Left ventricle myocardium superior (tissue), 1 donor: ENCODE measurements at places on chromosomes 12 and 14. TPM values are rescaled to one million over a fixed set of nuclear protein-coding genes. Genes with fewer than 3 reads are reported as not detected.

TRPV4 gene
- total RNA-seq, result 0.25 TPM

- DNase-seq, result peak; percentile 98
These were observed at the start of gene CCT2 for GRCh38 chr12:69585189-69586062. Gene CCT2 (plus strand): TSS chr12:69585459. CDS start chr12:69585522, 63 bp downstream.

- peak; percentile 88 for DNase-seq
These were observed 465 bp downstream of the ADSS1 start for GRCh38 chr14:104724407-104724980.

SLC10A1 gene
- total RNA-seq, result not detected

SMIM41 gene
- total RNA-seq, result not detected

- no peak for DNase-seq
These were observed 177.5 kb downstream of the SSPN start for GRCh38 chr12:26372866-26373265.

- DNase-seq, result no peak
These were observed 40.8 kb downstream of the NINJ2 start for GRCh38 chr12:622416-622815.

AMN gene
- not detected for total RNA-seq

PLBD1 gene
- total RNA-seq, result 24.7 TPM

GRCh38 chr14:50773632-50774541 lies 57.1 kb downstream of the NIN start:
- no peak for DNase-seq

DNA sequence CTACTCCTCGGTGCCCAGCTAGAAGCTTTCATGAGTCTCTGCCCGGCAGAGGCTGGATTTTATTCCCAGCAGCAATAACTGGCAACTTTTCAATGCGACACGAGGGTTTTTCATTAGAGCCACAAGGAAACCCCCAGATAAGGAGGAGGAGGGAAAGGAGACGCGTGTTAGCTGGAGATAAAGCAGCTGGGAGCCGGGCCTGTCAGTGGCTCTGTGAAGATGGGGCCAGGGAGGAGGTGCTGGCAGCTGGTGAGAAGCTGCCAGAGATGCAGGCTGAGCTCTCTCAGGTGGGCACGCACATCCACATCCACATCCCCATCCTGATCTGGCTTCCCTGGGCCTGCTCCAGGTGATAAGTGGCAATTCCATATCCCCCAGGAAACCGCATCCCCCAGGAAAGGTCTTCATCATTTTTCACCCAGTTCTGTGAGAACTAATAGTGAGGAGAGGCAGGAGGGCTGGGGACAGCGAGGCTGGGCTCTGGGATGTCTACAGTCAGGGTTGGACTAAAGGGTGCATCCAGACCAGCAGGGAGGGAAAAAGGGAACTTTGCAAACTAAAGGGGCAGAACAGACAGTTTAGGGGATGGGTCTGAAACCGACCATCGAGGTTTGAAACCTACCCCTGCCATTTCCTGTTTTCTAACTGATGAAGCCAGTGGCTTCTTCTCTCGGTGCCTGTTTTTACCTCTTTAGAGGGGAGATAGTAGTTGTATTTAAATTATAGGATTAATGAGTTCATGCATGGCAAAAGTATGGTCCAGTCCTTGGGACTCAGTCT lies 413.2 kb downstream of the DPF3 start:
- no peak for DNase-seq

TMPRSS12 gene
- total RNA-seq, result not detected

PZP gene
- 0.35 TPM for total RNA-seq

MYBPC1 gene
- total RNA-seq, result 3.9 TPM

DNA sequence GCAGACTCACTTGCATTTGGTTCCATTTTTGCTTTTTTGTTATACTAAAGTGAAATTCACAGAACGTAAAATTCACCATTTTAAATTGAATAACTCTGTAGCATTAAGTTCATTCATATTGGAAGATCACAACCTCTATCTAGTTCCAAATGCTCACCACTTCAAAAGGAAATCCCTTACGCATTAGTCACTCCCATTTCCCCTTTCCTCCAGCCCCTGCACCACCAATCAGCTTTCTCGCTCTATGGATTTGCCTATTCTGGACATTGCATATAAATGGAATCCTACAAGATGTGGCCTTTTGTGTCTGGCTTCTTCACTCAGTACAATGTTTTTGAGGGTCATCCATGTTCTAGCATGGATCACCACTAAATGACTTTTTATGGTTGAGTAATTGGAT lies 294.5 kb downstream of the KSR2 start:
- DNase-seq, result no peak

DNA sequence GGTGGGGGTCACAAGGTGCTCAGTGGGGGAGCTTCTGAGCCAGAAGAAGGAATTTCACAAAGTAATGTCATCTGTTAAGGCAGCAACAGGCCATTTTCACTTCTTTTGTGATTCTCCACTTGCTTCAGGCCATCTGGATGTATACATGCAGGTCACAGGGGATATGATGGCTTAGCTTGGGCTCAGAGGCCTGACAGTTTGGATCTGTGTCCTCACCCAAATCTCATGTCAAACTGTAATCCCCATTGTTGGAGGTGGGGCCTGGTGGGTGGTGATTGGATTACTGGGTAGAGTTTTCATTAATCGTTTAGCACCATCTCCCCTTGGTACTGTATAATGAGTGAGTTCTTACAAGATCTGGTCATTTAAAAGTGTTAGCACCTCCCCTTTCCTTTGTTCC lies 36.4 kb downstream of the TESPA1 start:
- DNase-seq, result no peak

GRCh38 chr12:6551496-6552139 lies 4.2 kb downstream of the IFFO1 start:
- peak; percentile 60 for DNase-seq

PMCH gene
- not detected for total RNA-seq

GRCh38 chr14:21978184-21978998 lies 304.8 kb upstream of the OR4E1 start:
- peak; percentile 30 for DNase-seq

- DNase-seq, result no peak
These were observed 477.2 kb downstream of the DIO2 start for GRCh38 chr14:79734151-79734550.

GRCh38 chr14:21521501-21521900 lies 4.6 kb downstream of the SALL2 start:
- DNase-seq, result no peak

GRCh38 chr14:67221248-67221981 lies 19.8 kb upstream of the PALS1 start:
- DNase-seq, result no peak

- no peak for DNase-seq
These were observed 129.4 kb downstream of the SMOC1 start for GRCh38 chr14:70008284-70009262.

DNA sequence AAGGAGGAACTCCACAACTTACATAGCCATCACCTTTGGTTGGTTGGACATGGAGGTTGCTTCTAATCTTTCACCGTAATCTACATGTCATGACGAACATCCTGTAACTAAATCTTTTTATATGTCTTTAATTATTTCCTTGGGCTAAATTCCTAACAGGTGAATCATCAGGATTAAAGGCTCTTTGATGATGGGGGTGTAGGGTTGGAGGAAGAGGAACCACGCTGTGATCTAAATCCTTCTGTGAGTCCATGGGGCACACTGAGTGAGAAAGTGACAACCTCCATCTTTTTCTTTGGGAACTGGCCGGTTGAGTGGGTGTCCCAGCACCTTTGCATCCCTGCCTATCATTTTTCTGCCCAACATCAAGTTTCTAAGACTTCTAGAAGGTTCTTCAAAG lies 31.1 kb upstream of the MAP1LC3B2 start:
- DNase-seq, result no peak

IL26 gene
- total RNA-seq, result not detected

DNA sequence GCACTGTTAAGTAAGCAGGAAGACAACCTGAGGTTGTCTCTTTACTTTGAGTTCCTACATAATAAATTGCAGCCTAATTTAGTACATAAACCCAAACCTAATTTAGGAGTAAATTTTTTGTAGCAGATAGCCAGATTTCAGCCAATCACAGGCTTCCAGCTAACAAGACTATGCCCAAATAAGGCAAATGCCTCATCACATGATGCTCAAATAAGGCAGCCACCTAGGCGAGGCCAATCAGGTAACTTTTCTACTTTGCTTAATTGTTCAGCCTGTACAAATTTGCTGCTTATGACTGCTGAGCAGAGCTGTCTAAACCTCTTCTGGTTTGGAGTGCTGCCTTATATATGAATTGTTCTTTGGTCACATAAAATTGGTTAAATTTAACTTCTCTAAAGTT lies 1118.7 kb upstream of the TMEM132C start:
- no peak for DNase-seq

GRCh38 chr14:92797935-92798653 lies 4.0 kb downstream of the GOLGA5 start:
- no peak for DNase-seq

DNA sequence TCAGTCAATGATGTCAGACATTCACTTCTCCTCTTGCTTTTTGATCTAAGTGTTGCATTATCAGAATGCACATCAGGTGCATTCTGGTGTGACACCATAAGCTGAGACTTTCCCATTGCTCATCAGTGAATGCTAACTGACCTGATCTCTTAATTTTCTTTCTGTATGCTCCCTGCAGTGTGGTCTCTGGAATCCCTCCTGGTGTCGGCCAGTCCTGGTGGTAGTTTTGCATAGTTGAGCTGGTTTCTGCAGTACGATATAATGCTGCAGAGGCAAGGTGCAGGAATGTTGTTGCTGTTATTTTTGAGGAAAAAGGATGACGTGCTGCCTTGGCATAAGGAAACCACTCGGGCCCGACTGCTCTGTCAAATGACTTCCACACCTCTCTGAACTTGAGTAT lies 11.0 kb upstream of the SRP54 start:
- DNase-seq, result no peak

DNA sequence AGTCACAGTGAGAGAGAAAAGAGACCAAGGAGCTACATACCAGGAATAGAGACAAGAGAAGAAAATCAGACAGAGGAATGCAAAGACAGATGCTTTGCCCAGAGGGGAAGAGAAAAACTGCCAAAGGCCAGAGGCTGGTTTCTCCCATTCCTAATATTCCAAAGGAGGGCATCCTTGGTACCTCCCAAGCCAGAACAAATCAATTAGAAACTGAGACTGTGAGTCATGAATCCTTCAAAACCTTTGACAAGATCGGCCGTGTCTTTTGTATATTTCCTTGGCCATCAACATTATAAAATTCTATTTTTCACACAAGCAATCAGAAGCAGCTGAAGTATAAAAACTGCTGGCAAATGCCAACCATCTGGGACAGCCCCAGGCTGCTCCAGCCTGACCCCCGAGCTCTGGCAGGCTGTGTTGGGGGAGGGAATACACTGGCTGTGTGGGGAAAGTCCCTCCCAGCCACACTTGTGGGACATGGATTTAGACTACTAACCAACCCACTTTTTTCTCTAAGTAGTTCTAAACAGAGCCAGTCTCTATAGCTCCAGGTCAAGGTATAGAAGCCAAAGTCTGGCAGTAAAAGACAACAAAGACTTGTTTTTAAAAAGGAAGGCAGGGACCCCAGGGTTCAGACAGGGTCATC lies 13.7 kb downstream of the POMT2 start:
- no peak for DNase-seq

- DNase-seq, result no peak
These were observed 29.3 kb upstream of the ARHGAP5 start for GRCh38 chr14:32047791-32048190.

GRCh38 chr12:712172-712863 lies 40.1 kb upstream of the WNK1 start:
- DNase-seq, result no peak

GRCh38 chr12:16369156-16369555 lies 21.7 kb downstream of the MGST1 start:
- DNase-seq, result no peak

LRRC10 gene
- total RNA-seq, result 50.8 TPM

DNA sequence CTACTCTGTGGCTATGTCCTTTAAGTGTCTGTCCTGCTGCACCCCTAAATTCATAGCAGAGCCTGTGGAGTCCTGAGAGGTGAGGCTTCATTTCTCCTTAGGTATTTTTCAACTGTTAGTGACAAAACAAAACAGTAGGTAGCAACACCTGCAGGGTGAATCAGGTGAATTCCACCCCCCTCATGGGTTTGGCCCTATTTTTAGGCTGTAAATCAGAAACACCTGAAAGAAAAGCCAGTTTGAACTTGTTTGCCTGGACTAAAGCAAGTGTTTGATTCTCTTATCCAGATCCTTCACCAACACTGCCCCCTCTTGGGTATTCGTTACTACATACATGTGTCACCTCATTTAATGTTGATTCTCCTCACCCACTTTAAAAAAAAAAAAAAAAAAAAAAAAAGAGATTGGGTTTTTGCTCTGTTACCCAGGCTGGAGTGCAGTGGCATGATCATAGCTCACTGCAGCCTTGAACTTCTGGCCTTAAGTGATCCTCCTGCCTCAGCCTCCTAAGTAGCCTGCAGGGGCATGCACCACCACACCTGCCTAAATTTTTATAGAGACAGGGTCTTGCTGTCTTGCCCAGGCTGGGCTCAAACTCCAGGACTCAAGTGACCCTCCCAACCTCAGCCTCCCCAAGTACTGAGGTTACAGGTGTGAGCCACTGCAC lies 10.3 kb downstream of the TBPL2 start:
- no peak for DNase-seq

GRCh38 chr12:131862600-131862993 lies 31.8 kb upstream of the ULK1 start:
- no peak for DNase-seq

ANO2 gene
- 16.1 TPM for total RNA-seq

HVCN1 gene
- total RNA-seq, result 10.4 TPM

DNA sequence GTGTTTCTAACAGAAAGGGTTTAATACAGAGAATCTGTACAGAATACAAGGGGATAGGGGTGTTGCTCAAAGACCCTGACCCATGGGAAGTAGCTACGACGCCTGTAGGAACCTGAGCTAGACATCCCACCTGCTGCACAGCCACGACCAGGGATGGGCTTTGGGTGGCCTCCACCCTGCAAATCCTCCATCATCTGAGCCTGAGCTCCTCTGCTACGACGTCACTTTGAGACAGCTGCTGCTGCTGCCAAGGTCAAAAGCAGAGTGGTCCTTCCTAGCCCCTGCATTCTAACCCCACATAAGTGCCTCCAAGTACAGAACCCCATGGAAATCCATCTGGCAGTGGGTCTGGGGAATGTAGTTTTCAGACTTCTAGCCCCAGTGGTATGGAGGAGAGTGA lies 43.8 kb downstream of the JAG2 start:
- DNase-seq, result no peak

SERPINA1 gene
- 7.7 TPM for total RNA-seq

GRCh38 chr12:68772714-68773113 lies 26.7 kb downstream of the SLC35E3 start:
- no peak for DNase-seq

OVCH1 gene
- 0.07 TPM for total RNA-seq

DNA sequence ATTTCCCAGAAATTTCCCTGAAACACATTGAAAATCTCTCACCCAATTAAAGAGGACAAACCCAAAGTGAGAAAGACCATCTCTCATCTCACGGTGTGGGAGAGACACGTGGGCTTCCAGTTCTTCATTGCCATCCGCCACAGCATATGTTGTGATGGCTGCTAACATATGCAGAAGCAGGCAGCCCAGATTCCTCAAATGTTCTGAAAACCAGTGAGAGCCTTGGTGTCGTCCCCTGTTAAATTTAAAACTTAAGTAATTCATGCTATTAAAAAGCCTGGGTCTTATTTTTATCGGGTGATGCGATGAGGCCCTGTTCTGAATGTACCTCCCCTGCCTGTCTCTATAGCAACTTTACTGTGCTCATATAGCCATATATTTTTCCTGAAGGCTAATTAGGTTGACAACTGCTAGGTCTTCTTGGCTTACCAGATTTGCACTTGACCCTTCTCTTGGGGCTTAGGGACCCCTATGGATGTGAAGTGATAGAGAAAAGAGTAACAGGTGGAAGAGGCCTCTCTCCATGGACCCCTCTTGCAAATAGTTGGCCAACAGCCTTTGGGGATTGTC lies 2.8 kb upstream of the FGF6 start:
- DNase-seq, result no peak

P2RX2 gene
- total RNA-seq, result not detected

GRCh38 chr14:55814064-55814463 lies 234.1 kb downstream of the KTN1 start:
- DNase-seq, result no peak
